ENCODE measurements at places on chromosomes 7 and 10. TPM values are rescaled to one million over a fixed set of nuclear protein-coding genes. Genes with fewer than 3 reads are reported as not detected.

- no peak overlapping the region for H3K27ac ChIP-seq
- H3K36me3 ChIP-seq: no peaks in the 10 kb centered on the region
- no peak for DNase-seq
- H3K4me1 ChIP-seq: no peaks in the 10 kb centered on the region
These were observed 15.2 kb upstream of the GJC3 start for GRCh38 chr7:99944497-99945070.

DNA sequence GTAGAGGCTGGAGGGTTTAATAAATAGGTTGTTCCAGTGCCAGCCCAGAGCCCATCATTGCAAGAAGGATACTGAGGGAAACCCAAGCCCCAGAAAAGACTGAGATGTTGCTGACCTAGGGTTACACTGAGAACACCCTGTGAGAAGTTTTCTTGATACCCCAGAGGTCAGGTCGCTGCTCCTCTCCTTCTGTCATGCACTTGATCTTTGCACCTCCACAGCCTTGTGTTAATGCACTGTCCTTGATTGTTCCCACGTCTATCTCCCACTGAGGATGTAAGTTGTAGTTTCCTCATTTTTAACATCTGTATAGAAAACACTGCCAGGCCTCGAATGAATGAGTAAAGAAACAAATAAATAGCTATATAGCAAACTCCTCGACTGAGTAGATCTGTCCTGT lies 195.3 kb upstream of the AHR start:
- no peak overlapping the region for H3K4me3 ChIP-seq
- no peaks in the 10 kb centered on the region for H3K36me3 ChIP-seq
- H3K27ac ChIP-seq: no peak overlapping the region
- DNase-seq: no peak
- H3K27me3 ChIP-seq: no peaks in the 10 kb centered on the region

- DNase-seq: no peak
- H3K4me3 ChIP-seq: no peak overlapping the region
- H3K4me1 ChIP-seq: no peaks in the 10 kb centered on the region
- no peaks in the 10 kb centered on the region for H3K36me3 ChIP-seq
These were observed 60.4 kb downstream of the ADD3 start for GRCh38 chr10:110067960-110068770.

The GRID2IP gene
- total RNA-seq: 1.00 TPM

DNA sequence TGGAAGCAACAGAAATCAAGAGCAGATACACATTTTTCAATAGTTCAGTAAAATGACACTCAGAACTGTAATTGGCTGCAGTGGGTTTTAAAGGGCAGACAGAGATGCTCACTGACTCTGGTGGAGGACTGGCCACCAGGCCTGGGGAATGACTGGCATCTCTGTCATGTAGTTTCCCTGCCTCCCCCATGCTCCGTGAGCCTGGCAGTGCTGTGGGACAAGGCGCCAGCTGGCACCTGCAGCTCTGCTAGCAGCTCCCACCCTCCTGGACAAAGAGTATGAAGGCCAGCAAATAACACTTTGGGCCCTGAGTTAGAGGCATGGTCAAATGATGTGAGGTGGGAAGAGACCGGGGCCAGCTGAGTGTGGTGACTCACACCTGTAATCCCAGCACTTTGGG lies 15.0 kb downstream of the TSPAN33 start:
- no peak for DNase-seq
- H3K27me3 ChIP-seq: no peaks in the 10 kb centered on the region
- no peaks in the 10 kb centered on the region for H3K4me1 ChIP-seq
- no peaks in the 10 kb centered on the region for H3K36me3 ChIP-seq
- no peak overlapping the region for H3K4me3 ChIP-seq

DNA sequence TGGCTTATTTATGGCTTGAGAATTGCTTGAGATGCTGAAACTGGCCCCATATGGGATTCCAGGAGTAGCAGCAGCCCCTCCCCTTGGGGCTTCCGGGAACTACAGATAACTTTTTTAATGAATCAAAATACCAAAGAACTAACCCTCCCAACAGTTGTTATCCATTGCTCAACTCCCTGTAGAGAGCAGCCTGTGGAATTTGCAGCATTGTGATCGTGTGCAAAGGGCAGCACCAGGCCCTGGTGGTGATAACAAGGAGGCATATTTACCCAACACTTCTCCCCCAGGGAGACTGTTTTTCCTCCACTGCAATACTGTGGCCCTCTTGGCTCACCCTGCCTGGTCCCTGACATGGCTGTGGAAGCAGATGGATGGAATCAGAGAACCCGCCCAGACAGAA lies 196.2 kb downstream of the PLXNA4 start:
- no peaks in the 10 kb centered on the region for H3K27me3 ChIP-seq
- H3K27ac ChIP-seq: no peak overlapping the region
- H3K4me3 ChIP-seq: no peak overlapping the region
- no peaks in the 10 kb centered on the region for H3K4me1 ChIP-seq

The AKR1C8 gene
- not detected for total RNA-seq

The SPDYE16 gene
- 0.09 TPM for total RNA-seq

GRCh38 chr10:67575532-67575931 lies 120.5 kb downstream of the CTNNA3 start:
- no peak overlapping the region for H3K4me3 ChIP-seq
- H3K36me3 ChIP-seq: no peaks in the 10 kb centered on the region
- no peak overlapping the region for H3K27ac ChIP-seq
- no peaks in the 10 kb centered on the region for H3K4me1 ChIP-seq
- DNase-seq: no peak
- no peaks in the 10 kb centered on the region for H3K27me3 ChIP-seq

DNA sequence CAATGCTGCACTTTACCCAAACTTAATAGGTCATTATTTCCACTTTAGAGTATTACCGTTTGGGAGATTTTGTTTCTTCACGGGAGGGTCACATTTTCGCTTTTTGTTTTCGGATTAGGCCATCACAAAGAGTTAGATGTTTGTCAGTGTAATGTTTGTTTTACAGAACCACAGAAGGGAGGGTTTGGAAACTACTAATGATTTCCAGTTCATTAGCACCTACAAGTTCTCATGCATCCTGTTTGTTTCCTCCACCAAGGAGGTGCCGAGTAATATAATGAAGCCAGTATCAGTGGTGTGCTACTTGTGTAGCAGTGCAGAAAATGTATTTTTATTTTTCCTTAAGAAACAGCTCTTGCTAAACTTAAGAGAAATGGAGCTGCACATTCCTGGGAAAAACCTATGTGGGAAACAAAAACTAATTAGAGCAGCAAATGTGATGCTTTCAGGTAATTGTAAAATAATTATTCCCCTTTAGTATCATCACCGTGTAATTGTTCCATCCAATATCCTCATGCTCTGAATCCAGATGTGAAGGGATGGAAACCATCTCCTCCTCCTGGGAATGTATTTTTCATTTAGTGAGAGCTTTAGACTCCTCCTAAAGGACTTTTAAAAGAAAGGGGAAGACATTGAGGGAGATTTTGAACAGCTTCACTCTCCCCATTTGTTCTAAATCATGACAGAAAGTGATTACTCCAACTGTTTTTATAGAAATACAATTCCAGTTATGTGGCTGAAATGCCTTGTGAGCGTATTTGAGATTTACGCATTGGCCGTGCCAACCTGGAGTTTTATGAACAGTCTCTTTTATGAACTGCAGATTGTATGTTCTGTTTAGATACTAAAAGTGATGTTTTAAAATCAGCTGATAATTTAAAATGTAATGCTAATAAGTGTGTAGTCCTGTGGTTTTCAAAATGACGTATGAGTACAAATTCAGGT lies 5.6 kb downstream of the CELF2 start:
- H3K27ac ChIP-seq: no peak overlapping the region
- peaks cover 4% of the 10 kb centered on the region for H3K4me1 ChIP-seq
- no peaks in the 10 kb centered on the region for H3K36me3 ChIP-seq
- H3K27me3 ChIP-seq: no peaks in the 10 kb centered on the region
- no peak overlapping the region for H3K4me3 ChIP-seq

GRCh38 chr7:142482891-142483658 lies 225.2 kb upstream of the PRSS58 start:
- H3K36me3 ChIP-seq: no peaks in the 10 kb centered on the region
- no peaks in the 10 kb centered on the region for H3K4me1 ChIP-seq
- no peak overlapping the region for H3K4me3 ChIP-seq
- no peaks in the 10 kb centered on the region for H3K27me3 ChIP-seq
- no peak for DNase-seq

DNA sequence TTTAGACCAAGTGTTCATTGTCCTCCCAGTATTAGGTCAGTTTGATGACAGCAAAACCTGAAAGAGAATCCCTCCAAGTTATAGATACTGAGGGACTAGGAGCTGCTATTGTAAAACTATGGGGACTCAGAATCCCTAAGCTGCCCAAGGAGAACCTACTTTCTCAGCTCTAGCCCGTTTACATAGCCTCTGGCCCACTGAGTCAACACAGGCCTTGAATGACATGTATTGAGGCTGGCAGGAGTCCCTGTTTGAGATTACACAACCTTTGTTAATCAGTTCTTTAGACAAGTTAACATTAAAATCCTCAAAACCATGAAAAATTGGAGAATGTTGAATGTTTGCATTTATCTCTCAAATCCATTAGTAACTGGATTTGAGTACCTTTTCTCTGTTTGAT lies 1079.0 kb downstream of the KCNMA1 start:
- peaks cover 17% of the 10 kb centered on the region for H3K4me1 ChIP-seq
- no peak for DNase-seq
- H3K36me3 ChIP-seq: no peaks in the 10 kb centered on the region
- no peaks in the 10 kb centered on the region for H3K27me3 ChIP-seq
- H3K4me3 ChIP-seq: no peak overlapping the region

DNA sequence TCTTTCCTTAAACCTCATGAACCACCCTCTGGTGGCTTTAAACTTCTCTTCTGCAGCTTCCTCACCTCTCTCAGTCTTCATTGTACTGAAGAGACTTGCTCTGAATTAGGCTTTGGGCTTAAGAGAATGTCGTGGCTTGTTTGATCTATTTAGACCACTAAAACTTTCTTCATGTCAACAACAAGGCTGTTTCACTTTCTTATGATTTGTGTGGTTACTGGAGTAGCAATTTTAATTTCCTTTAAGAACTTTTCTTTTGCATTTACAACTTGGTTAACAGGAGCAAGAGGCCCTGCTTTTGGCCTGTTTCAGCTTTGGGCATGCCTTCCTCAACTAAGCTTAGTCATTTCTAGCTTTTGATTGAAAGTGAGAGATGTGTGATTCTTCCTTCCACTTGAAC lies 38.1 kb upstream of the CDHR3 start:
- H3K27ac ChIP-seq: no peak overlapping the region
- no peak for DNase-seq
- no peaks in the 10 kb centered on the region for H3K27me3 ChIP-seq
- no peak overlapping the region for H3K4me3 ChIP-seq
- no peaks in the 10 kb centered on the region for H3K36me3 ChIP-seq

- H3K4me3 ChIP-seq: no peak overlapping the region
- no peak for DNase-seq
- no peaks in the 10 kb centered on the region for H3K36me3 ChIP-seq
- H3K27me3 ChIP-seq: no peaks in the 10 kb centered on the region
These were observed 311.2 kb downstream of the RNLS start for GRCh38 chr10:88271761-88272543.

GRCh38 chr10:114364726-114365125 lies 39.6 kb downstream of the AFAP1L2 start:
- H3K36me3 ChIP-seq: no peaks in the 10 kb centered on the region
- no peak for DNase-seq
- no peaks in the 10 kb centered on the region for H3K4me1 ChIP-seq
- H3K27me3 ChIP-seq: no peaks in the 10 kb centered on the region
- no peak overlapping the region for H3K4me3 ChIP-seq
- H3K27ac ChIP-seq: no peak overlapping the region

DNA sequence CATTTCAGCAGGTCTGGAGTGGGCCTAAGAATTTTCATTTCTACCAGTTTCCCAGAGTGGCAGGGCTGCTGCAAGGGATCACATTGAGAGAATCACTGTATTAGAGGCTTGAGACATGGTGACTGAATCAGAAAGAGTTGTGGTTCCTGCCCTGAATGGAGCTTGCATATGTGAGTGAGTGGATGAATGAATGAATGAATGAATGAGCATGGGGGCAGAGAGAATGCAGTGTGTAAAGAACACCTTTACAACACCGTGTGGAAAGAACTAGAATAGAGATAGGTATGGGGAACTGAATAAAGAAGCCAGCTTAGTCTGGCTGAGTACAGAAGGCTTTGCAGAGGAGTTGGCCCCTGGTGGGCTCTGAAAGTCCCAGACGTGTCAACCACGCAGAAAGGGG lies 142.8 kb upstream of the AGK start:
- H3K27me3 ChIP-seq: no peaks in the 10 kb centered on the region
- no peak overlapping the region for H3K27ac ChIP-seq
- H3K36me3 ChIP-seq: no peaks in the 10 kb centered on the region
- DNase-seq: no peak
- H3K4me1 ChIP-seq: no peaks in the 10 kb centered on the region
- no peak overlapping the region for H3K4me3 ChIP-seq

DNA sequence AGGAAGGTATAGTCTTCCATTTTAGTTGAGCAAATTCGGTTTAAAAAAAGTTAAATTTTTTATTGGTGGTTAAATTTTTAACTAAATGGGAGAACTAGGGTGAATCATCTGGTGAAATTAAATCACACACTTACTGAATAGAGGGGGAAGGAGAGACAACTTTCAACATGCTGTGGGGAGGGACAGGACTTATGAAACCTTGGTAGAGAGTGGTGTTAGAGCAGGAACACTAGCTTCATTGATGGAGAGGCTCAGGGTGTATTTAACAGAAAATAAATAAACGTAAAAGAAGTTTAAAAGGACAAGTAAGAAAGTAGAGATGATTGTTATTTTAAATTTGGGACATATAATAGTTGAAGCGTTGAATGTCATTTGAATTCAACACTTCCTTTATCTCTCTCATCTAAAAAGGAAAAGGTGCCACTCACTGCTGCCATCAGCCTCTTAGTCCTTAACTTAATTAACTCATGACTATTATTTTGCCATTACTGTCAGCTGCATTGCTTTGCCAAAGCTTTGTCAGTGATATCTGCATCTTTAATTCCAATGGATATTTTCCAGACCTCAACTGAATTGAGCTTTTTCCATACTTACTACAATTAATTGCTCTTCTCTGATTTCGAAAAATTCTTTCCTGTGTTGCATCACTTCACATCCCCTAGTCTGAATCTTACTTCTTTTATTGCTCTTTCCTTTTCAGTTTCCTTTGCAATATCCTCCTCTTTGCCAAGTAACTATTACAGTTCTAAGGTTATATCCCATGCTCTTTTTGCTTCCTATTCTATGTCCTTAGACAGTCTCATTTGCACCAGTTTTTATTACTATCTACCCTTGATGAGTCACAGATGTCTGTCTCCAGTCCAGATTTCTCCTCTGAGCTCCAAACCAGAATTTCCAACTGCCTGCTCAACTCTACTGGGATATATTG lies 71.7 kb downstream of the GNAT3 start:
- H3K36me3 ChIP-seq: no peaks in the 10 kb centered on the region
- H3K4me3 ChIP-seq: no peak overlapping the region
- no peaks in the 10 kb centered on the region for H3K4me1 ChIP-seq
- H3K27ac ChIP-seq: no peak overlapping the region
- H3K27me3 ChIP-seq: no peaks in the 10 kb centered on the region
- DNase-seq: no peak
